ENCODE measurements at places on chromosomes 5 and 9.

GRCh38 chr9:21395778-21396717, 10.8 kb upstream of the IFNA2 start:
- peak; percentile 36 for DNase-seq

- DNase-seq, result no peak
Measured at GRCh38 chr9:136090768-136091581, 4.1 kb downstream of the NACC2 start.

DNA sequence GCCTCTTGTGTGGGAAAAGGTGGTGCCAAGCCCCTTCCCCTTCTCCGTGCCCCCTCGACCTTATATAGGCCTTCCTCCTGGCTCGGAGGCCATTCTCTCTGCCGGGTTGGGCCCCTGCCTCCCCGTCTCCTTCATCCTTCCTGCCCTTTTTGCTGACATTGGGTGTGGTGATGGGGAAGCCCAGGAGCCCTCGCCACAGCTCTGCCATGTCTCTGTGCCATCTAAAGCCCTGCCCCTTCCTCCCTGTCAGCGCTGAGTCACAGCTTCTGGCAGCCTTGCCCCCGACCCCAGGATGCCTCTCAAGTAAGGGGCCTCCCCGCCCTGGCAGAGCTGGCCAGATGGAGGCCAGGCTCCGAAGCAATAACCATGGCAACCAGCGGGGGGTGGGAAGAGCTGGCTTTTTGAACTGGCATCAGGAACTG, 30.4 kb downstream of the JADE2 start:
- peak; percentile 89 for DNase-seq

DNA sequence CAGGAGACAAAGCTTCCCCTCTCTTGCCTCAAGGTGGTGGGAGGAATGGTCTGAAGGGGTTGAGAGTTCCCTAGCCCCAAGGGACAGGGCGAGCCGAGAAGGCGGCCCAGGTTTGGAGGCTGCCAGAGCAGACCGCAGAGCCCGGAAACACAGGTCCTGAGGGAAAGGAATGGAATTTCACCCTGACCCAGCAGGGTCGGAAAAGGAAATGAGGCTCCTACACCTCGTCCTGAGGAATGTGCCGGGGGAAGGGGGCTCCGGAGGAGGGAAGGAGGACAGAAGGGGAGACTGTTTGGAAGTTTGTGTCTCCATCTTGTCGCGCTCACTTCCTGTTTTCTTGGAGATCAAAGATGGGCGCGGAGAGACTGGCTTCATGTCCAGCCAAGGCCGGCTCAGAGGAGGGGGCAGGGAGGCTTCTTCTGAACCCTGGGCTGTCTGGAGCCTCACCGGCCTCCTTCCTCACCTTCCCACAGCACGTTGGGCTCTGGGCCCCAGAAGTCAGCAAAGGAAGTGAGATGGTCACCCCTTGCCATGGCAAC, 9.6 kb downstream of the ENG start:
- DNase-seq, result no peak

DNA sequence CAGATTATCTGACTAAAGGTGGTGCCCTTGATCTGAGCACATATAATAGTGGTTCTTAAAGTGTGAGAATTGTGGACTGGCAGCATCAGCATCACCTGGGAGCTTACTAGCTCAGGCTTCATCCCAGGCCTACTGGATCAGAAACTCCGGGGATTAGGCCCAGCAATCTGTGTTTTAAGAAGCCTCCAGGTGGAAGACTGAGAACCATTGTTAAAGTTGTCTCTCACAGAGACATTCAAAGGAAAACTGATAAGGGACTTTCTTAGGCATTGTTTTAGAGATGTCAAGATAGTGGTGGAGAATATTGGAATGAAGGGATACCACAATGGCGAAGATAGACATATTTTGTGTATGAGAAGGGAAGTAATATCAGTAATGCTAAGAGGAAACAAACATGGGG, 59.5 kb downstream of the STX17 start:
- DNase-seq, result no peak

GRCh38 chr5:79202076-79202475, 33.9 kb upstream of the JMY start:
- no peak for DNase-seq

Data from CD4-positive, alpha-beta T cell treated with Interferon gamma for 1 hour (primary cell).